Trophoblast cell (in vitro differentiated cells and primary cell): ENCODE measurements at places on chromosomes 12 and 14.

DNA sequence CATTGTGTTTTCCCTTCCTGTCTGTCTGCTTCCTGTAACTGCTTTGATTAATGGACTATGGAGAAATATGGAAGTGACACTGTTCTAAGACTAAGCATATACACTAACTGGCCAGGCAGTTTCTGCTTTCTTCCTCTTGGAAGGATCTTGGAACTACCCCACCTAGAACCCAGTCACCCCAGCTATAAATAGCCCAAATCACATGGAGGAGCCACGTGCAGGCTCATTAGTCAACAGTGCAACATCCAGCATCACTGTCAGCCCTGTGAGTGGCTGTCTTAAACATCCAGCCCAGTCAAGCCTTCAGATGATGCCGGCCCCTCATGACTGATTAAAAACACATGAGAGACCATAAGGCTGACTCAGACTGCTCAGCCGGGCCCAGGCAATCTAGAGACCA lies 39.2 kb downstream of the BCAT1 start:
- H3K4me1 ChIP-seq = peaks cover 25% of the 10 kb centered on the region
- DNase-seq = peak; percentile 52
- no peak overlapping the region for H3K27ac ChIP-seq
- H3K4me3 ChIP-seq = no peak overlapping the region
- H3K27me3 ChIP-seq = no peaks in the 10 kb centered on the region

GRCh38 chr12:66066137-66066928 lies 64.2 kb downstream of the LLPH start:
- H3K27ac ChIP-seq = no peak overlapping the region
- no peak for DNase-seq

DNA sequence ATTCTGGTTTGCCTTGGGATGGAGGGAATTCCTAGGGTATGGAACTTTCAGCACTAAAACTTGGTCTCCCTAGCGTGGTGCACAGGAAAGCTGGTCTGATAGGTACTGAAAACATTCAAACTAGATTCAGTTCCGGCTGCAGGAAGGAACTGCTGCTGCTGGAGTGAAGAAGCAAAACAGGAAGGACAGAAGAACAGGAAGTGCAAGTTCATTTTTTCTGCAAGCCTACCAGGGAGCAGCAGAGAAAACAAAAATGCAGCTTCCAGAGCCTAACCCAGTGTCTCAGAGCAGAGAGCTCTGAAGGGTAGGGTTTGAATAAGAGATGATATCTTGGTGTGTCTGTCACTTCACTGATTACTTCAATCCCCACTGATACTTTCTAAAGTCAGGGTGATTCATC lies 165.2 kb downstream of the VRK1 start:
- no peak overlapping the region for H3K27ac ChIP-seq
- H3K4me3 ChIP-seq = no peak overlapping the region
- H3K27me3 ChIP-seq = no peaks in the 10 kb centered on the region

- H3K4me1 ChIP-seq = no peaks in the 10 kb centered on the region
- no peaks in the 10 kb centered on the region for H3K36me3 ChIP-seq
- no peak overlapping the region for H3K27ac ChIP-seq
- no peak for DNase-seq
Measured at GRCh38 chr12:88417531-88417930, 162.7 kb downstream of the KITLG start.

DNA sequence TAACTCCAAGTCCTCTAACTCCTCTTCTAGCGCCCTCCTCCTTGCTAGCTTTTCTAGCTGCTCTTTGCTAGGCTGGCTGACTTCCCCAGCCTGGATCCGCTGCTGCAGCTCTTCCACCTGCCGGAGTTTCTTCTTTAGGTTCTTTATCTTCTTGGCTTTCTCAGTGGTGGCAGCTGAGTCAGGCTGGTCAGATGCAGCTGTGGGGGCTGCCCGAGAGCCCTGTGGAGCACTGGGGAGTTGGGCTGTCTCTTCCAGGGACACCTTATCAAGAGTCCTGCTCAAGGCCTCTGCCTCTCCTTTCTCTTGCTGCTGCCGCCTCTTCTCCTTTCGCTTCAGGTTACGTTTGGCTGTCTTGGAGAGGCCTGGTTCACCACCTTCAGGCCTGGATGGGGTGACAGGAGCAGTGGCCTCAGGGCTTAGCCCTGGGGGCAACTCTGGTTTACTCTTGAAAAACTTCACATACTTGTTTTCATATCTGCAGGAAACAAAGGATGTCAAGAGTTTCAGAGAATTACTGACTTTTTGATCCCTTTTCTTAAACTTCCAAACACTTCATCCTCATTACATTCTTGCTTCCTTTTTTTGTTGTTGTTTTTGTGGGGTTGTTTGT lies 25.7 kb downstream of the PYM1 start:
- no peak overlapping the region for H3K4me3 ChIP-seq
- peaks cover 31% of the 10 kb centered on the region for H3K36me3 ChIP-seq
- H3K27me3 ChIP-seq = no peaks in the 10 kb centered on the region
- no peaks in the 10 kb centered on the region for H3K4me1 ChIP-seq

DNA sequence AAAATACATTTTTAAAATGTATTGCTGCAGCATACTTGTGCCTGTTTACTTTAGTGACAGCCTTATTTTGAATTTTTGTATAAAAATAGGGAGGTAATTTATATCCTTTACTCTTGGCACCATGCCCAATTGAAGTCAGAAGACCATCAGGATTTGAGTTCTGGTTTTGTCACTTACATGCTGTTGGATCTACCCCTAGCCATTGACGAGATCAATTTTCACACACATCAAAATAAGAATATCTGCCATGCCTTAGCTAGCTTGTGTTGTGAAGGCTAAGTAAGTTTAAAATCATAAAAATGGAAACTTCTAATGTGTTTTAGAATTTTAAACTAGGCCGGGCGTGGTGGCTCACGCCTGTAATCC lies 381.8 kb downstream of the KCNH5 start:
- no peak for DNase-seq

DNA sequence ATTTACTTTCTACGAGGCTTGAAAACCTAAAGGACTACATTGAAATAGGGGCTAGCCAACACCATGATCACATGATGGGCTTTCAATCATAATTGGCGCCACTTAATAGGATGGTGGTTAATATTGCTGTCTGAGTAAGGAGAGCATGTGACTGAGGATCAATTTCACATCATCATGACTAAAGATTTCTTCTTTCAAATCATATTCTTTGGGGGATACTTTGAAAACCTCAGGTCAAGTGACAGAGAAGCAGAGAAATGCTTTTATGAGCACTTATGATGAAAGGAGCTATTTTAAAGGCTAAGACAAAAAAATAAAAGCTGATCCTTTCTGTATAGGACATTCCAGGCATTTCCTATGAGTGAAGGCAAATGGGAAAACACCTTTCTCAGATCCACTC lies 42.9 kb upstream of the KRAS start:
- no peaks in the 10 kb centered on the region for H3K36me3 ChIP-seq
- H3K4me1 ChIP-seq = no peaks in the 10 kb centered on the region
- no peak for DNase-seq
- H3K27me3 ChIP-seq = no peaks in the 10 kb centered on the region
- no peak overlapping the region for H3K27ac ChIP-seq
- no peak overlapping the region for H3K4me3 ChIP-seq

- no peaks in the 10 kb centered on the region for H3K27me3 ChIP-seq
- H3K4me1 ChIP-seq = peaks cover 11% of the 10 kb centered on the region
- DNase-seq = no peak
- no peaks in the 10 kb centered on the region for H3K36me3 ChIP-seq
Measured at GRCh38 chr14:63759456-63759855, 31.6 kb upstream of the SGPP1 start.

- H3K27me3 ChIP-seq = no peaks in the 10 kb centered on the region
- H3K4me1 ChIP-seq = peaks cover 15% of the 10 kb centered on the region
- no peak overlapping the region for H3K4me3 ChIP-seq
- H3K36me3 ChIP-seq = no peaks in the 10 kb centered on the region
- no peak for DNase-seq
Measured at GRCh38 chr12:120933786-120934185, 29.6 kb upstream of the SPPL3 start.

DNA sequence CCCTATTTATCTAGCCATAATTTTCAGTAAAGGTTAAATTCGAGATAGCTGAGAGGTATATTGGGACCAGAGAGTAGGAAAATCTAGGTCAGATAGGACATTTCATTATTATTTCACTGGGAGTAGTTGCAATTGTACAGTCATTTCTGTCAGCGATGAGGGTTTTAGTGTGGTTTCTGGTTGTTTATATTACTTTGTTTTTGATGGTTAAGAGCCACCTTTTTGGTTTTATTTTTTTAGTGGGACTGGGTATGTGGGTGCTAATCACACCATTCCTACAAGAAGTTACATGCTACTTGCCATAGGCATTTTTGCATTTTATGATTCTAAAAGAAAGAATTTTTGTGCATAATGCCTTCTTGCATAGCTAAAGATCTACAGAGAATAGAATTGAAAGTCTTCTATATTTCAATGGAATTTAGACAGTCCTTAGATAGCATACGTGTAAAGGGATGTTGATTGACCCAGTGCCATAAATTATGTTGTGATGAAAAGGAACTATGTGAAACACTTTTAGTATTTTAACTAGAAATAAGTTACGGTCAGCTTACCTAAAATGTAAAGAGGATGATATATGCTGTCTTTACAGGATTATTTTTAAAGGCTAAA lies 85.2 kb downstream of the KTN1 start:
- peaks cover 8% of the 10 kb centered on the region for H3K36me3 ChIP-seq
- H3K27me3 ChIP-seq = no peaks in the 10 kb centered on the region
- no peaks in the 10 kb centered on the region for H3K4me1 ChIP-seq
- no peak overlapping the region for H3K4me3 ChIP-seq

GRCh38 chr14:72736308-72736707 lies 157.6 kb downstream of the DPF3 start:
- peaks cover 5% of the 10 kb centered on the region for H3K4me1 ChIP-seq
- H3K36me3 ChIP-seq = no peaks in the 10 kb centered on the region
- H3K4me3 ChIP-seq = no peak overlapping the region
- H3K27me3 ChIP-seq = no peaks in the 10 kb centered on the region
- no peak overlapping the region for H3K27ac ChIP-seq
